Hematopoietic multipotent progenitor cell treated with erythropoietin and hydrocortisone succinate and interleukin-3 and kit ligand, for 6 days (in vitro differentiated cells): ENCODE measurements at places on chromosomes 1 and 21.

GRCh38 chr1:71557138-71557537, 476.3 kb upstream of the ZRANB2 start:
- DNase-seq: no peak

DNA sequence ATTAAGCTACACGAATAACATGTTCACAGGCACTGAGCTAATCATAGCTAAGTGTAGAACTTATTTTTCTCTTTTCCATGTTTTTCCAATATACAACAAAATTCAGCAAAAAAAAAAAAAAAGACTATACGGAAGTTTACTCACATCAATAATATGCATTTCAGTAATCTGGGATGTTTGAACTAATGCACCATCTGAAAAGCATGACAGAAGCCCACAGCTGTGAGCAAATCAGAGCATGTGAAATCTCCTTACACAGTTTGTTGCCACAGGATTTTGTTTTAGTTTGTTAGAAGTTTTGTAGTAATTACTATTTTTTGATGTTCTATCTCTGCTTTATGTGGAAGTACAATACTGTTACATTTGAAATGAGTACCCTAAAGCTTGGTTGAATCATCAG, 1051.7 kb downstream of the TTLL7 start:
- DNase-seq: no peak

- no peak for DNase-seq
These were observed 22.9 kb downstream of the PRDM2 start for GRCh38 chr1:13722808-13723360.

DNA sequence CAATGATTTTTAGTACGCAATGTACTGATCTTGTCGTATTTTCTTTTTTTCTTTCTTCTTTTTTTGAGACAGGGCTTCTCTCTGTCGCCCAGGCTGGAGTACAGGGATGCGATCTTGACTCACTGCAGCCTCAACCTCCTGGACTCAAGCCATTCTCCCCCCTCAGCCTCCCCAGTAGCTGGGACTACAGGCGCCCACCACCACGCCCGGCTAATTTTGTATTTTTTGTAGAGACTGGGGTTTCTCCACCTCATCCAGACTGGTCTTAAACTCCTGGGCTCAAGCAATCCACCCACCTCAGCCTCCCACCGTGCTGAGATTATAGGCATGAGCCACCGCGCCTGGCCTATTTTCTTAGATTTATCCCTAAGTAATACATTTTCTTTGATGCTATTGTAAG, 43.9 kb upstream of the COL6A2 start:
- no peak for DNase-seq

- no peak for DNase-seq
These were observed 27.4 kb downstream of the RRP15 start for GRCh38 chr1:218312509-218312908.

DNA sequence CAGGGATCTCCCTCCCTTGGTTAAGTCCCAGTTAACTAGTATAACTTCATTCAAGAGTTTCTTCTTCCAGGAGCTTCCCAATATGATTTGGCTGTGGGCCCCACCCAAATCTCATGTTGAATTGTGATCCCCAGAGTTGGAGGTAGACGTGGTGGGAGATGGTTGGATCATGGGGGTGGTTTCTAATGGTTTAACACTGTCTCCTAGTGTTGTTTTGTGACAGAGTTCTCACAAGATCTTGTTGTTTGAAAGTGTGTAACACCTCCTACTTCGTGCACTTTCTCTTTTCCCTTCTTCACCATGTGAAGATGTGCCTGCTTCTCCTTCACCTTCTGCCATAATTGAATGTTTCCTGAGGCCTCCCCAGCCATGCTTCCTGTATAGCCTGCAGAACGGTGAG, 251.8 kb upstream of the FGGY start:
- DNase-seq: no peak

DNA sequence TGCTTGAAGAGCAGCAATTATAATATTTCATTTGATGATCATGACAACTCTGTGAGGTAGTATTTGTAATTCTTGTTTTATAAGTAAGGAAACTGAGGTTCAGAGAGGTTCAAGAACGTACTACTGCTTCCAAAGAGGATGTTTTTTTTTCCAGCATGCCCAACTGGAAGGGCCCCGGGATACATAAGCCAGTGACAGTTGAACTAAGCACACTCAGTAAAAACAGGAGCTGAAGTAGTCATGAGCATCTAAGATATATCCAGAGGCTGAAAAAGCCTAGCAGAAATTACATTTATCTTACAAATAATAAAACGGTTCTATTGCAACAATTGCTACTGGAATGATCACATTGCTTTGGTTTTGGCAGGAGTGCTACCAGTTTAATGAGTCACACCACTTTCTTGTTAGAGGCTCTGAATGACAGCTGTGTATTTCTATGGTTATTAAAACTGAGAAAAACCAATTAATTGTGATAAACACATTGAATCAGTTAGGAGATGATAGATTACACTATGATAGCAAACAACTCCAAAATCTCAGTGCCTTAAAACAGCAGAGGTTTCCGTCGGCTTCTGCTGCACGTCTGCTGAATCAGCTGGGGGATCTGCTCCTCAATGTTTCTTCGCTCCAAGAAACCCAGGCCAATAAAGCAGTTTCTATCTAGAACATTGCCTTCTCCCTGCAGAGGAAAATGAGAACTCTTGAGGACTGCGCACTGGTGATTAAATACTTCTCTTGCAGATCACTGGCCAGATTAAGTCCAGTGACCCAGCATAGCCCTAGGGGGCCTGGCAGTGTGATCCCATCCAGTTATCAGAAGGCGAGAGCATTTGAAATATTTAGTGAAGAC, 522.7 kb downstream of the PLPP3 start:
- DNase-seq: no peak

DNA sequence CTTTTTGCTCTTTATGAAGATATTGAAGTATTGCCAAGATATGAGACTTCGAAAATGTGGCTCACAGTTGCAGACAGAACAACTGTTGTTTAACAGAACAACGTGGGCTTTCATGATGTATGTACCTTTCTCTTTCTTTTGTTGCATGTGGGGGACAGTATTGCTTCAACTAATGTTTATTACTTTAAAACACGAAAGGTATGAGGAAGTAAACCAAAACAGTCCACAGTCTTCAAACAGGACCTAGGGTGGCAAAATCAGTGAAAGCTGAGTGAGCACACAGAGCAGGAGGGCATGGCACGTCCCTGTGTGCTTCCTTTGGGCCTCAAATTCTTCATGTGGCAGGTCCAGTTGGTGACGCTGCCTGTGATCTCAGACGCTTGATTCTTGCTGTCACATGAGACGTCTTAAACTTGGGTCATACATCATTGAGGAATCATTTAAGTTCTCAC, 7.8 kb upstream of the CHAF1B start:
- no peak for DNase-seq

DNA sequence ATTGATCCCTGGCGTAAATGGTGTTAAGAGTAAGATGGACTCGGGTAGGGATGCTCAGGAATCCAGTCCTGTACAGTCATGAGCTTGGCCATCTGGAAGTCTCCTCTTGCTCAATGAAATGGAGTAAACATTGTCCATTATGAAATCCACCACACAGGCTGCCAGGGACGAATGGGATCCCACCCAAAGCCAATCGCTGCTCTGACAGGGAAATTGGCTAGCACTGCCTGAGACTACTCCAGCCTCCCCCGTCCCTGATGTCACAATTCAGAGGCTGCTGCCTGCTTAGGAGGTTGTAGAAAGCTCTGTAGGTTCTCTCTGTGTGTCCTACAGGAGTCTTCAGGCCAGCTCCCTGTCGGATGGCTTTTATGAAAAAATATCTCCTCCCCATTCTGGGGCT, at the start of gene HSD11B1:
Gene HSD11B1, plus strand, starts transcription at position 263 of the 400 bp plus-strand sequence. Its CDS starts 97 bp downstream, at position 360.
- DNase-seq: no peak

GRCh38 chr1:228891272-228892034, 156.2 kb downstream of the RHOU start:
- no peak for DNase-seq

GRCh38 chr21:28579986-28580550, 412.6 kb downstream of the LTN1 start:
- DNase-seq: no peak

DNA sequence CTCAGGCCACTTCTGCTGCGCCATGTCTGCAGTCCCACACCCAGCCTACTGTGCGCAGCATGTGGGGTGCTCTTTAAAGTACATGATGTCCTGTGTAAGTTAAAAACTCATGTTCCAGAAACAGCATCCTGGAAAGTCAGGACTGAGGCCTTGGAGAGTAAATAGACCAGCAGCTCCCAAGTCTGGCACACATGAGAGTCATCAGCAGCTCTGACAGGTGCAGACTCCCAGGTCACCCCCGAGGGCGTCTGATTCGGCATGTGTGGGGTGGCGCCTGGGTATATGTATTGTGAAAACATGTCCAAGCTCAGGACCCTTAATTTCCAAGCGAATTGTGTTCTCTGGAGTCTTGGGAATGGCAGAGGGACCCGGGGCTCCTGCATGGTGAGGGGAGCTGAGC, 120.1 kb upstream of the RUNX3 start:
- DNase-seq: no peak

DNA sequence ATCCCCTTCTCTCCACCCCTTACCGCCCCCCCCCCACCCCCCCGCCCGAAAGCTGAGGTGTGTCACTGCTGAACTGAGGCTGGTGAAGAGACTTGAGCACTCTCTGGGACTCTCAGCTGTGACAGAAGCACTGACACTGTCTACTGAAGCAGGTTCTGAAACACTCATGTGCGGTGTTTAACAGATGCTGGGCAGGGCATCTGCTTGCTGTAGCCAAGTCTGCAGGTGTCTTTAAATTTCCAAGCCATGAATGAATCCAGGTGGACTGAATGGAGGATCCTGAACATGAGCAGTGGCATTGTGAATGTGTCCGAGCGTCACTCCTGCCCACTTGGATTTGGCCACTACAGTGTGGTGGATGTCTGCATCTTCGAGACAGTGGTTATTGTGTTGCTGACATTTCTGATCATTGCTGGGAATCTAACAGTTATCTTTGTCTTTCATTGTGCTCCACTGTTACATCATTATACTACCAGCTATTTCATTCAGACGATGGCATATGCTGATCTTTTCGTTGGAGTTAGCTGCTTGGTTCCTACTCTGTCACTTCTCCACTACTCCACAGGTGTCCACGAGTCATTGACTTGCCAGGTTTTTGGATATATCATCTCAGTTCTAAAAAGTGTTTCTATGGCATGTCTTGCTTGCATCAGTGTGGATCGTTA, at the start of gene GPR52:
Gene GPR52, plus strand, starts transcription at position 99 of the 665 bp plus-strand sequence. Its CDS starts 148 bp downstream, at position 247.
- DNase-seq: no peak

GRCh38 chr1:45824607-45825006, 21.2 kb downstream of the MAST2 start:
- no peak for DNase-seq

GRCh38 chr21:45333583-45334121, 46.0 kb upstream of the POFUT2 start:
- DNase-seq: no peak

- no peak for DNase-seq
These were observed 28.3 kb downstream of the ALPL start for GRCh38 chr1:21537511-21537931.

DNA sequence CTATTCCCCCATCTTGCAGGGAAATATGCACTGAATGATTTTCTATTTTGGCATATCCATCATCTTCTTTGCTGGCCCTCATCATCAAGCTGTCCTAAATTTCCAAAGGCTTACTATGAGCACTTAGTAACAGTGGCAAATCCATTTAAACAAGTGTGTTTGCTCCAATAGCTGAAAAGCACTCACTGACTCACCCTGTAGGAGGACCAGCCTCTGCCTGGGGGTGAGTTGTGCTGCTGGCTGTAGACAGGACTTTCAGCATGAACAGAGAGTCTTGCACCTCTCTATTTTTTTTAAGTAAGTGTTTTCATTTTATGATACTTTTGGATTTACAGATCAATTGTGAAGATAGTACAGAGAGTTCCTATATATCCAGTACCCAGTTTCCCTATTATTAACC, 97.3 kb downstream of the SLC35F3 start:
- DNase-seq: no peak

GRCh38 chr1:84573967-84574842, at the start of gene CTBS:
Gene CTBS (minus strand): TSS chr1:84574440. CDS start chr1:84574415, 25 bp downstream.
- DNase-seq: peak; percentile 95

- DNase-seq: no peak
These were observed 40.1 kb downstream of the CAMSAP2 start for GRCh38 chr1:200778766-200779165.

DNA sequence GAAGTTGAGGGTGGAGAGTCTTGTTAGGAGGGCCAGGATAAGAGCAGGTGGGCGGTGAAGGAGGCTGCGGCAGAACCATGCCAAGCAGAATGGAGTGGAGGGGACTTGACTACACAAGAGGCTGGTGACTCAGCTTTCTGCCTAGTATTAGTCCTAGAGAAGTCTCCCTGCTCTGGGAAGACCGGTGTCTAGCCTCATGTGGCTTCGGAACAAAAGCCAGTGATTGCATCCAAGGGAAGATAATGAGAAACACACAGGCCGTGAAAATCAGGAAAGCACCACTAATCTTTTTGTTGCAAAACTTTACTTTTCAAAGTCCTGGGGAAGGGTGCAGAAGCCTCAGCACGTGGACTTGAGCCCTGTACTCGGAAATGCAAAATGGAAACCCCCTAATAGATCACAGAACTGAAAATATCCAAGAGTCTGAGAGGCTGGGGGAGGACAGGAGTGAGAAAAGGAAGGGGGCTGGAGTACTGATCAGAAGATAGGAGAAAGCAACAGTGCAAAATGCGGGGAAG, 31.4 kb downstream of the DDR2 start:
- DNase-seq: no peak

DNA sequence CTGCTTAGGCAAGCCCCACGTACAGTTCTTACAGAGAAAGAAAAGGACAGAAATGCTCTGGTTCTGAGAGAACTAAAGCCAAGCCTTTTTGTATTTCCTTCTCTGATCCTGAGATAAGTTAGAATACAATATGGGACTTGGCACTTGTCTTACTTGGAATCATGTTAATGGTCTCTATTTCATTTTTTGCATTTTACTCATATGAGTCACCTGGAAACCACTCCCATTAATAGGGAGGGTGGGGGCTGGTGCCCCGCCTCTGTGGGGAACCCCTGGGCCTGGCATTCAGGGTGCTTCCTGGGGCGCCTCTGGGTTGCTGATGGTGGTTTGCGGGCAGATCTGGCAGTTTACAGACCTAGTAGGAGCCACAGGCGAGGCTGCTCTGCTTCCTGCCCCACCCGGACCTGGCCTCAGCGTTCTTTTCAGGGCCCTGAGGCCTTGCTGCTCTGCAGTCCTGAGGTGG, 26.7 kb downstream of the TSPAN2 start:
- peak; percentile 89 for DNase-seq

DNA sequence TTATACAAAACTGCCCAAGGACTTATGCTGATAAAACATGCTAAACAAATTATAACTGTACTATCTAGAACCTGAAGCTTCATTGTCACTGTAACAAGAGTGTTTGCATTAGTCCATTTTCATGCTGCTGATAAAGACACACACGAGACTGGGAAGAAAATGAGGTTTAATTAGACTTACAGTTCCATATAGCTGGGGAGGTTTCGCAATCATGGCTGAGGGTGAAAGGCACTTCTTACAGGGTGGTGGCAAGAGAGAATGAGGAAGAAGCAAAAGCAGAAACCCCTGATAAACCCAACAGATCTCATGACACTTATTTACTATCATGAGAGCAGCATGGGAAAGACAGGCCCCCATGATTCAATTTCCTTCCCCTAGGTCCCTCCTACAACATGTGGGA, 100.4 kb downstream of the SPATA6 start:
- DNase-seq: peak; percentile 2

GRCh38 chr1:31913968-31914367, 24.2 kb downstream of the PTP4A2 start:
- no peak for DNase-seq
